ENCODE measurements at places on chromosomes 5 and 9.

DNA sequence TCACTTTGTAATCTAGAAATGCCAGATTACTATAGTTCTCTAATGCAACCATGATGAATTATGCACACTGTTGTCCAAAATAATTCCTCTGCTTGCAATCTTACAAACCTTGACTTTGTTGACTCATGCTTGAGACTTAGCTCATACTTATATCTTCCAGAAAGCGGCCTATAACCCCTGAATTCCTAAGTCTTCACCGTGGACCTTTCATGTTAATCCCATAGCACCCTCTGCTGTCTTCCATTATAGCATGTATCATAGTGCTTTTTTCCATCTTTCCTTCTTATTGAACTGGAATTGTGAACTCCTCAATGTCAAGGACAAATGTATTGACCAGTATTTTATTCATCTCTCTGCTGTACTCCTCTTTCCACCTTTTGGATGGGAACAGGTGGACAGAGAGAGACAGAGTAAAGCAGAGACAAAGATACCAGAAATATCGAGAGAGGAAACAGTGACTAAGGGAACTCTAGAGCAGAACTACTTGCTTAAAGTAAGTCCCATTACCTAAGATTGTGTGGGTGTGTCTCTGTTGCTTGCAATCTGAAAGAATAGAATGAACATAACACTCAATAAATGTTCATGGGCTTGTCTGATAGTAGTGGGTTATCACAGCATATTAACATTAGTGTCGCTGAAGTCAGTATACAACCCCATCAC, 110.0 kb downstream of the LURAP1L start:
- peak; percentile 79 for DNase-seq

- DNase-seq = no peak
Observed at GRCh38 chr9:126393876-126394275, 67.2 kb downstream of the MVB12B start.

- no peak for DNase-seq
Observed at GRCh38 chr5:78893940-78894677, 91.0 kb downstream of the ARSB start.

DNA sequence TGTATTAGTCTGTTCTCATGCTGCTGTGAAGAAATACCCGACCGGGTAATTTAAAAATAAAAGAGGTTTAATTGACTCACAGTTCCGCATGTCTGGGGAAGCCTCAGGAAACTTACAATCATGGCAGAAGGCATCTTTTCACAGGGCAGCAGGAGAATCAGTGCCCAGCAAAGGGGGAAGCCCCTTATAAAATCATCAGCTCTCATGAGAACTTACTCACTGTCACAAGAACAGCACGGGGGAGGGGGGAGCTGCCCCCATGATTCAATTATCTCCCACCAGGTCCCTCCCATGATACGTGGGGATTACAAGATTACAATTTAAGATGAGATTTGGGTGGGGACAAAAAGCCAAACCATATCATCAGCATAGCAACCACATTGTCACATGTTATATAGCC, 102.5 kb downstream of the GPBP1 start:
- DNase-seq = no peak

DNA sequence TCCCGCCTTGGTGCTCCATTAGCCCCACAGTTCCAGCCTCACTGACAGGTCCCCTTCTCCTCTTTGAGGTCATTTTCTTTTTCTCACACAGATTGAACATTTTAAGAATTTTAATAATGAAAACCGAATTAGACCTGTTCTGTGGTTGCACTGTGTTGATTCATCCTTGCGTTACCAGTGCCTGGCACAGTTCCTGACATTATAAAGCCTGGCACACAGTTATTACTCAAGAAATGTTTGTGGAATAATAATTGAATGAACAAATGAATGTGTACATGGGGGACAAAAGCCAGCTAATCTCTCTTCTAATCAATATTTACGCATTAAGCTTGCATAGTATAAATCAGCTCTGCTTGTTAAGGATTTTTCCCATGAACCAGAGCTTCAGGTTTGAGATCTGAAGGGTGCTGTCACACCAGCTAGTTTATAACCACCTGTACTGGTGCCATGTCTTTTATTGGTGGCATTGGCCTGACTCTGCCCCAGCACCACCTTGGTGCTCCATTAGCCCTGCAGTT, 80.0 kb downstream of the SV2C start:
- no peak for DNase-seq

DNA sequence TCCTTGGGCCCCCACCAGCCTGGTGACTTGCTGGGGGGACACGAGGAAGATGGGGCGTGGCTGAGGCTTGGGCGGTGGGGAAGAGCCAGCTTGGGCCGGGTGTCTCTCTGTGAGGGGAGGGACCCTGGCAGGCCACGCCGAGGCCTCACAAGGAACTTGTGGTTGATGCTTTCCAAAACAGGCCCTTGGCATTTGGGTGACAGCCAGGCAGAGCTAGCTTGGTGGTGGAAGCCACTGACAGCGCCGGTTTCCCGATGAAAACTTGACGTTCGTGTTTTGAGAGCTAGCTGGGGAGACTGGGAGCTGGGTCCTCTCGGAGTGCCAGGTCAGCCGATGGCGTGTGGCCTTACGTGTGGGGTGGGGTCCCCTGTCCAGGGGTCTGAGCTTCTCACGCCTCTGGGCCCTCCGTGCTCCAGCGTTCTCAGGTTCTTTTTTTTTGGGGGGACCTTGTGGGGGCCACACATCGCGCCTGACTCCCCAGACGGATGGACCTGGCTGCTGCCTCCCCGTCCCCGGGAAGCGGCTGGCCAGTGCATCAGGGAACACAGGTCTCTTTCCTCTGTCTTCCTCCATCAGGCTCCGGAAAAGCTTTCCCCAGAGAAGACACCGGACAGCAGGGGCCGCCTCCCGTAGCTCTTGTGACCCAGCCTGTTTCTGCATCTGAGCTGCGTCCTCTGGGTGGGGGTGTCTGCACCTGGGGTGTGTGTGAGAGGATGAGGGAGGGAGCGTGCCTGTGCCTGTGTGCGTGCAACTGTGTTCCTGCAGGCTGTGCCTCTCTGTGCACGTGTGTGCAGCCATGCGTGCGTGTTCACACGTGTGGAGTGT, 129.3 kb upstream of the LPCAT1 start:
- DNase-seq = no peak

Data from HT1080 (cell line).